ENCODE measurements at places on chromosomes 12 and 14.

DNA sequence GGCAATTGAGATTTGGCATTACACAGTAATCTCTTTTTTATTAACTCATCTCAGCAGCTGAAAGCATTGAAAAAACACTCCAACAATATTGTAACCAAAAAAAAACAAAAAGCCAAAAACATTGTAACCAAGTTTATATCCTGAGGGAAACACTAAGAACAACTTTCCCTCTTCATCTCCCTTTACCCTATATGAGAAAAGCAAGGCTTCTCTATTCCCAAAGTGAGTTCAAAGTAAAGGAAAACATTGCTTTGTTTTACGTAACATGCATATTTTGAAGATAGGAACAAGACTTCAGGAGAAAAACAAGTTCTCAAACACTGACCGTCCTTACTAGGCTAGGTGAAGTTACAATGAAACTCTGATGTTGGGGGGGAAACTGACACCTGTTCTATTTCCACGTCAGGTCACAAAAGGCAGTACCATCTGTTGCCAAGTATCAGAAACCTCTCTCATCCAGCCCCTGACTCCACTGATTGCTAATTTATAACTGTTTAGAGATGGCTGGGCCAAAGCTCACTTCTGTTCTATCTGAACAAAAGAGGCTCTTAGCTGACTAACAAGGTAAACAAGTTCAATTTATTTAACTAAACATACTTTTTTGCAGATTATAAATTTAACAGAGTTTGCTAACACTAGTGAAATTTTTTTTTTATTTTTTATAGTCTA is 67.9 kb upstream of the PLXNC1 start:
- no peak for DNase-seq

DNA sequence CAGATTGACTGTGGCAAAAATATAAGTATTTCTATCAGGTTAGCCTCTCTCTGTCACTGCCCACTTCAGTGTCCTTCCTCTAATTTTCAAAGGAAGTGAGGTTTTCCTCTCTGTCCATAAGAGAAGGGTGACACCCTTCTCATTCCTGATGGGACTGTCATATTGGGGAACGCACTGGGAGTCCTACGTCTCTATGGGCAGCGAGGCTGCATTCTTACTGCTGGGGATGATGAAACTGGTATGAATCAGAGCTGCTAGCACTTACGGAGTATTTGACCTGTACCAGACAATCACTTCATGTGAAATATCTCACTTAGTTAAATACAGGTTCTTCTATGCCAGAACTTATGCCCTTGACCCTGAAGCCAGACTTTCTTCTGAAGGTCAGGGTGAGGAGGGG is 436.3 kb downstream of the DPF3 start:
- DNase-seq: no peak

- DNase-seq: no peak
Measured at GRCh38 chr12:51547606-51548005, 43.4 kb upstream of the SCN8A start.

GRCh38 chr14:105830171-105830570 is 303.8 kb downstream of the TMEM121 start:
- DNase-seq: peak; percentile 59

GRCh38 chr14:91229743-91230200 is 14.7 kb downstream of the GPR68 start:
- peak; percentile 86 for DNase-seq

DNA sequence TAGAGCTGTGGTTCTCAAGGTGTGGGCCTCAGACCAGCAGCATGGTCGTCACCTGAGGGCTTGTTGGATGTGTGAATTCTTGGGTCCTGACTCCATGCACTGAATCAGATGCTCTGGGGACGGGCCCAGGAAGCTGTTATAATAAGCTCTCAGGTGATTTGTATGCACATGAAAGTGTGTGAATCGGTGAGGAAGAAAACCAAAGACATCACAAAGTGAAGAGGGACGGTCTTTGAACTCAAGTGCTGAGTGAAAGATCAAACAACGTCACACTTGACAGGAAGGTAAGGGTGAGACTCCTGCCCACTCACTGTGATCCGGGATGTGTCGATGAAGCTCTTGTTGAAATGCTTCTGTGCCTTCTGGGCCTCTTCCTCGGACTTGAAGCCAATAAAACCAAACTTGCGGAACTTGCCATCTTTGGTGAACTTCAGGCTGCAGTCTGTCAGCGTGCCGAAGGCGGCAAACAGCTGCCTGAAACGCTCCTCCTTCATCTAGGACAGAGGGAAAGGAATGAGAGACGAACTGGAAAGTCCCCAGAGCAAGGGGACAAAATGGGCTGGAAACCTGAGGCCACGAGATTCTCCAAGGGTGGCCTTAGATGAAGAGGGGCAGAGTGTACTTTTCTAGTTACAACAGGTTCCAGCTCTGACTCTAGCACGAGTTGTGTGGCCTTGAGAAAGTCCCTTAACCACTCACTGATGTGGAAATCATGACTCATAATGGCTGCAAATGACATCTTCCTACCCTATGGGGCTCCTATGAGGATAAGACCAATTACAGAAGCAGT is 4.0 kb downstream of the RBM19 start:
- no peak for DNase-seq

GRCh38 chr14:91388551-91388975 is 29.1 kb downstream of the CCDC88C start:
- no peak for DNase-seq

GRCh38 chr12:107472308-107472707 is 213.3 kb upstream of the PWP1 start:
- DNase-seq: no peak

DNA sequence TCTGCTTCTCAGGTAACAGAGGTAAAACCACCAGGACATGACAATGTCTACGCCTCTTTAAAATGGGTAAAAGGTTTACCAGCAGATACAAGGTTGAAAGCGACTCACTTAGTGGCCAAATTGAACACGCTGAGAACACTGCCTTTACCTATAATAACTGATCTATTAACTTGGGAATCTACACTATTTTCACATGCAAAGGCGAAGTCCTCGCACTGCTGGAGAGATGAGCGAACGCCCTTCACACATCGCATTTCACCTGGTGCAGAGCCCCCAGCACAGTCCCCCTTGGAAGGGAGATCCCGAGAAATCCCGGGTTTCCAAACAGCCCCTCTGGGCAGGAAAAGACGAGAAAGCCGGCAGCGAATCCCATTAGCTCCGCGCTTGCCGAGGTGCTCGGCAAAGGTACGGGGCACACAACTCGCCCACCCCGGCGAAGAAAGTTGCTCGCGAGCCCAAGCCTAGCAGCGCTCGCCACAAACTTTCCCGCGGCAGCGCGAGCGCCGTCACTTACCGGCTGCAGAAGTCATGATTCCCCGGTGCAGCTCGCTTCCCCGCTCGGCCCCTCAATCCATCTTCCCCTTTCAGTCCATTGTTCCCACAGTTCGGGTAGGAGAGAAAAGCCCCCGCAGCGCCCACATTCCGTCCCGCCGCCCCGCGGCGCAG is 423 bp downstream of the FGD6 start:
- peak; percentile 43 for DNase-seq

DNA sequence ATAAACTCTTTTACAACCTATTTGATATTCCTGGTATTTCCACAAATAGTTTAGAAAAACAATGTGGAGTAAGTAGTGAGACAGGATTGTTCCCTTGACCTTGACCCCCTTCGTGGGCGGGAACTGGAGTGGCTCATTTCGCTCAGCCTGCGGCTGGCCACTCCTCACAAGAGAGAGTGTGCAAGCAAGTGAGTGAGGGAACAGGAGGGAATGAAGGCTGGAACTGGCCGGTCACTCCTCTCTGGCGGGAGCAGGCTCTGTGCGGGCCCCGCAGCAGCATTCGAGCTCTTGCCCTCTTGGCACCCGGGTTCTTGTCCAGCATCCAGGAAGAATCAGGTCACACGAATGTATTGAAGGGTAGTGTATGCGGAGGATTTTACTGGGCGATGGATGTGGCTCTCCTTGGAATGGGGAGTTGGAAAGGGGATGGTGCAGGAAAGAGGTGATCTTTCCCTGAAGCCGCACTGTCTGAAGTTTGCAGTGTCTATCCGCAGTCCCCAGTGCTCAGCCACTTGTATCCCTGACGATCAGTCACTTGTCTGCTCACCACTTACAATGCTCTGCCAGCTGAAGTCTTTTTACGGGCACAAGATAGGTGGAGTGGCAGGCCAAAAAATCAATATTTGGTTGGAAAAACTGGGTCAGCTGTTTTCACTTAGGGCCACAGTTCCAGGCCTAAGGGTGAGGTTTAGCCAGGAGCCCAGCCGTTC is 28.0 kb upstream of the TXNRD1 start:
- no peak for DNase-seq

DNA sequence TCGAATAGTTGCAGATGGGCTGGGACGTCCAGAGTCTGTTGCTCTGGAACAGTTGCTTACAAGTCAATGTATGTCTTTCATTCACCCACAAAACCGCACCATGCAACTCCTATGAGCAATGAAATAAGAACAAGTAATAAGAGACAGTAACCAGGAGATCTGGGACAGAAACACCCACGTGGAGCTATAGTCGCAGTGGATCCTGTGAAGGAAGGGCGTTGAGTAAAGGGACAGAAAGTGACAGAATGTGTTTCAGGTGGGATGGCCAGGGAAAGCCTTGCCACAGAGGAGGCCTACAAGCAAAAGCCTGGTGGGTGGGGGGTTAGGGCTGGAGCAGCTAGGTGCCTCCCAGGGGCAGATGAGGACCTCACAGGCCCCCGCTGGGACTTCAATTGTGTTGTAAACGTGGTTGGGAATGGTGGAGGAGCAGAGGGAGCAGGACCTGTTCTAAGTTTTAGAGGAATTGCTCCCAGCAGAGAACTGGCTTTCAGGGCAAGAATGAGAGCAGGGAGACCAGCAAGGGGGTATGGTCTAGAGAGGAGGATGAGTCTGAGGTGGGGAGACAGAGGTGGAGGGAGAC is 86.7 kb upstream of the FZD10 start:
- no peak for DNase-seq

- peak; percentile 53 for DNase-seq
Measured at GRCh38 chr12:14956024-14956891, 5.1 kb downstream of the ARHGDIB start.

GRCh38 chr12:40183715-40184114 is 41.1 kb upstream of the LRRK2 start:
- no peak for DNase-seq

All from OCI-LY7 (cell line).